ENCODE measurements at places on chromosomes 12 and 14. TPM values are rescaled to one million over a fixed set of nuclear protein-coding genes. Genes with fewer than 3 reads are reported as not detected.
A peak's percentile ranks its signal among the peaks of the same experiment; 100 is the strongest.

- peak; percentile 63 for DNase-seq
Observed at GRCh38 chr14:21525962-21526671, at the start of gene SALL2. Gene SALL2, minus strand, starts transcription at chr14:21526346. Its CDS starts 219 bp downstream, at chr14:21526127.

GRCh38 chr14:99316281-99317163 is 44.5 kb upstream of the BCL11B start:
- peak; percentile 91 for DNase-seq

DNA sequence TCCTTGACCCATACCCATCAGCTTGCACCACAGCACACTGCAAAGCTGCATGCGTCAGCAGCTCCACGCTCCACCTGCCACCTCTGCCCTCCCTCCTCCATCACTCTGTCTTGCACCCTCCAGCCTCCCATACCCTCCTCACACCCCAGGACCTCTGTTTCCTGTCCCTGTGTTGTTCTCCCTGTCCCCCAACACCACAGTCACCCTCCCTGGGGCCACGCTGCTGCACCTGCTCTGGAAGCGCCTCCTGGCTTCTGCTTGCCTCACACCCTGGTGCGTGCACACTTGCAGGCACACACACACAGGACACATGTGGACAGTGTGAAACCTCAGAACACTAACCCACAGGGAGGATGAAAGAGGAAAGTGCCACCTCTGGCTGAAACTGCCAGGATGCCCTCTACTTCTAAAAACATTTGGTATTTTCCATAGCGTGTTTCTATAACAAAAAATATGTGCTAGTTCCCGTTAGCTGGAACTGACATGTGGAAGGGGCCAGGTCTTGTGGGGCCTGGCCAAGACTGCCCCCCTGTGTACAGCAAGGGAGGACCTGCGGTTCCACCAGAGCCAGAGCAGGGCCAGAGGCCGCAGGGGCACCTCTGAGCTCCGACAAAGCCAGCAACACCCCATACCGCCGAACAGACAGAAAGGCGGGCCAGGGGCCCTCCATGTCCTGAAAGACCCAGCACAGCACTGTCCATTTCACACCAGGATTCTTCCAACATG is 10.0 kb downstream of the BRF1 start:
- no peak for DNase-seq

GRCh38 chr14:102544747-102545460 is 35.3 kb upstream of the ANKRD9 start:
- peak; percentile 86 for DNase-seq

DNA sequence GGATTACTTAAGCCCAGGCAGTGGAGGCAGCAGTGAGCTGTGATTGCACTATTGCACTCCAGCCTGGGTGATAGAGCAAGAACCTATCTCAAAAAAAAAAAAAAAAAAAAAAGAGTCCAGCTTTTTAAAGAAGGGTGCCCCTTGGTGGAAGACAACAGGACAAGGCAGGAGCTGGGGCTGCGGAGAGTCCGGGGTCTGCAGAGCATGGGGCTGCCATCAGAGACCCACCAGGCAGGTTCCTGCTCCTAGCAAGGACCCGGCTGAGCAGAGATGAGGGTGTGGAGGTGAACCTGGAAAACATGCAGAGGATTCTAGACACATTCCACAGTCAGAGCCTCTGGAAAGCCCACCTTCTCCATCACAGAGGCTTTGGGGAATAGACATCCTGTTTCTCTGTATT is 21.0 kb upstream of the CIPC start:
- no peak for DNase-seq

GRCh38 chr14:105879867-105880561 is 353.6 kb downstream of the TMEM121 start:
- DNase-seq: peak; percentile 28

DNA sequence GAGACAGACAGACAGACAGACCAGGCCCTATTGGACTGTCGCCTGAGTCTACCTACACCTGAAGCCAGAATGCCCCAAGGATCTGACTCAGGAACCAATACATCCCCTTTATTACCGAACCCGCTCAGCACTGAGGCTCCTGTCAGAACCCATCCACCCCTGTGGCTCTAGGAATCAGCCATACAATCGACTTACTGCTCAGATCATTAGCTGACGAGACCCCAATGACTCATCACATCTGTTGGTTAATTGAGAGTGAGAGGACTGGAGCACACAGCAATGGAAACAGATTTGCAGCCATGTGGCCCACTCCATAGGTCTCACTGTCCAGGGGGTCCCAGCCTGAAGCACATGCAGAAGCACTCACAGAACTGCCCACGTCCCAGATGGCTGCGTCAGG is 15.2 kb downstream of the ITPK1 start:
- no peak for DNase-seq

DNA sequence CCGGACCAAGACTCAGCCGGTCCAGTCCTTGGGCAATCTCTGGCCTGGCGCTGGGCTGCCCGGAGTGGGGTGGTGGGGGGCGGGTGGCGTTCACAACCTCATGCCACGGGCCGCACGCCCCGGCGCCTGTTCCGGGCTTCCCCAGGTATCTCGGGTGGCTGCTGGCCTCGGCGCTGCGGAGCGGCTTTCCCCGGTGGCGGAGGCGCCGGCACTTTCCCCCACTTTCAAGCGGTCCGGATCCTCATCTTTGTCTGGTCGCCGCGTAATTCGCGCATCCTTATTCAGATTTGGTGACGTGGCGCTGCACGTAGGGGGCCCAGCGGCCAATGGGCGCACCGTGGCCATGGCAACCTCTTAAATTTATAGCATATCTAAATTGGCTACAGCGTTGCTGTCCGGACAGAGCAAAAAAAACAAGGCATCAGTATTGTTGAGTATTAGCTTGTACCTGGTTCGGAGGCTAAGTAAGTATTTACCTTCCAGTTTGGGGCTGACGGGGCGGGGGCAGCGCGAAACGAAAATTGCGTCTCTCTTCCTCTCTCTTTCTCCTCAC is at the start of gene LHX5:
TSS of gene LHX5 (minus strand) at position 253 of the 553 bp plus-strand sequence. CDS start 373 bp downstream, outside the sequence.
- DNase-seq: no peak

DNA sequence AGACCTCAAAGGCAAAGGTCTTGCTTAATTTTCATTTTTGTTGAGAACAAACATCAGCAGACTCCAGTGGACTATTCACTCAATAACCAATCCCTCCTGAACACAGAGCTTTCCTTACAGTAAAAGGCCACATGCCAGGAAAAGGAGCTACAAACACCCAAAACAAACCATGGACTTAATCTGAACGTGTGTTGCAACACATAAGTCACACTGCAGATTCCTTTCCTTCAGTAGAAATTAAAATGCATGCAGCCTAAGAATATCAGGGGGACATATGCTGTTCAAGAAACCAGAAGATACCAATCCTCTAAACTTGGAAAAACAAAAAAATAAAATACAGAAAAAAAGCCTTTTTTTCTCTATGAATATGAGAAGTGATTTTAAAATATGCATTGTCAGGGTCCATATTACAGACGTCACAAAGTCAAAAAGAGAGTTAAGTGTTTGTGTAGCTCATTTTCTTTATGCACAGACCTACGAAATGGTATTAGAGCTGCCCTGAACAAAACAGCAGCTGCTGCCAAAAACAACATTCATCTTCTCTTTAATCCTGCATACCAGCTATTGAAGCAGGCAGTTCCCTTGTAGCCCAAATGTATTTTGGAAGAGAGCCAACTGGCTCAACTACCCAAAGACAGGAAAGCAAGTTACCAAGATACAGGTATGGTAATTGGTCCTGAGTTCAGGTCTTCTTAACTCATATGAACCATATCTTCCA is 26.2 kb downstream of the KITLG start:
- DNase-seq: no peak

DNA sequence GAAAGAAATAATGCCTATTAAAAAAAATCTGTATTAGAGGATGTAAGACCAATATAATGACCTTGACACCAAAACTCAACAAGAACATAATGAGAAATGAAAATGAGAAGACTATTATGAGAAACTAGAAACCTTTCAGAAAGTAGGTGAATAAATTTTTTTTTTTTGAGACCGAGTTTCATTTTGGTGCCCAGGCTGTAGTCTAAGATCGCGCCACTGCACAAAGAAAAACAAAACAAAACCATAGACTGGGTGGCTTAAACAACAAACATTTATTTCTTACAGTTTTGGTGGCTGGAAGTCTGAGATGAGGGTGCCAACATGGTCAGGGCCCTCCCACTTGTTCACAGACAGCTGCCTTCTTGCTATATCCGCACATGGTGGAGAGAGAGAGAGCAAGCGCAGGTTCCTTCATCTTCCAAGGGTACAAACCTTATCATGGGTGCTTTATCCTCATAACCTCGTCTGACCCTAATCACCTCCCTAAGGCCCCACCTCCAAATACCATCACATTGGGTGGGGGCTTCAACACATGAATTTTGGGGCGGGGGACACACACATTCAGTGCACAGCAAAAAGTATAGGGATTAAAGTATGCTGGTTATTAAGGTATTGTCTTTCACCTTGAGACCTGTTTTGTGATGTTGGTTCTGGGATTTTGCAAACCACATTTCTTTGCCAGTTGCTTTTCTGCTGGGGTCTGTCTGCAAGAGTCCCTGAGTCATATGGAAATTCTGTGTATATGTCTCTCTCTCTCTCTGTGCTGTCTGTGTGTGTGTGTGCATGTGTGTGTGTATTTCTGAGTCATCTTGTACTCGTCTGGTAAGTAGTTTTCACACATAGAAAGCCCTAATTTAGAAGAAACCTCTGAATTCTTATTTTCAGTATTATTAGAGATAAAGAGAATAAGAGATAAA is 26.2 kb downstream of the ZCRB1 start:
- DNase-seq: no peak

DNA sequence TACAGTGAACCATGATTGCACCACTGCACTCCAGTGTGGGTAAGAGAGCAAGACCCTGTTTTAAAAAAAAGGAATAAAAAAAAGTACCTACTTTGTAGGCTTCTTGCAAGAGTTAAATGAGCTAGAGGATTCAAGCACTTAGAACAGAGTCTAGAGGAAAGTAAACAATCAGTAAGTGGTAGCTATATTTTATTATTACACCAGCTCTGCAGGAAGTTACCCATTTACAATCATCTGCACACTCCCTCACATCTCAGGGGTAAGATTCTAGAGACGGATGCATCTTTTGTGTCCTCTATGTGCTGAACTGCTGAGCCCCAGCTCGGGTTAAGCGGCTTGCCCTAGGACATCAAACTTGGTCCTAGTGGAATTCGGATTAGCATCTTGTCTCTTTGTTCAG is 67.3 kb downstream of the KCNK10 start:
- no peak for DNase-seq

DNA sequence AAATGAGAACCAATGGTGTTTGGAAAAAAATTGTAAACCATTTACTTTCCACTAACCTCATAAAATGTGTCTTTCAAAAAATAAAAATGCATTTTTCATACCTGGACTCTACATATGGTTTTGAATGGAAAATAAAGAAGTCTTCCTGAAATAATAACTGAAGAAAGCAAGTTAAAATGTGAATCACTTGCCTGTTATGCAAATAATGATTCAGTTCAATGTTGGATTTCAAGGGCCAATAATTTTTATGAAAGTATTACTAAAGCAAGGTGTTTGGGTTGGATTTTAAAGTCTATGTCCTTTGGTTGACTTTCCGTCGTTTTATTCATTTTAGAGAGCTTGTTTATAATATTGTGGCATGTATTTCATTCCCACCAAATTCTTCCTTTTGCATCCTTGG is 138.7 kb downstream of the CCDC91 start:
- no peak for DNase-seq

- DNase-seq: no peak
Observed at GRCh38 chr12:31890295-31891285, 68.6 kb upstream of the RESF1 start.

DNA sequence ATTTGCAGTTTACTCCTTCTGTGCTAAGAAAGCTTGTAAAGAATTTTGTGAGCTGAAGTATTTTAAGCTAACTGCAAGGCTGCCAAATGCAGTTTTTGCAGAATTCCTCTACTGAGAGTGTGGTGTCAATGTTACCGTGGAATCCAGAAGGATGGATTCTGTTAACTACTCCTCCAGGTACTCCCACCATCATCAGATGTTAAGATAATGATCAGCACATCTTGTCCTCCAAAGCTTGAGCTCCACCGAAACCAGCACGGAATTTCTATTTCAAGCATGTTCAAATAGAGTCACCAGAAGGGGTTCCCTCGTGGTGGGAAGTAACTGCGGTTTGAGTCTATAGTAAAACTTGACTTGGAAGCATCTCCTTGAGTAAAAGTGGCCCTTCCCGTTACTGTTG is 64.3 kb upstream of the CDKN3 start:
- no peak for DNase-seq

GRCh38 chr12:80154261-80154660 is 54.9 kb downstream of the OTOGL start:
- no peak for DNase-seq

- no peak for DNase-seq
Observed at GRCh38 chr12:14768823-14769405, 34.4 kb downstream of the WBP11 start.

DNA sequence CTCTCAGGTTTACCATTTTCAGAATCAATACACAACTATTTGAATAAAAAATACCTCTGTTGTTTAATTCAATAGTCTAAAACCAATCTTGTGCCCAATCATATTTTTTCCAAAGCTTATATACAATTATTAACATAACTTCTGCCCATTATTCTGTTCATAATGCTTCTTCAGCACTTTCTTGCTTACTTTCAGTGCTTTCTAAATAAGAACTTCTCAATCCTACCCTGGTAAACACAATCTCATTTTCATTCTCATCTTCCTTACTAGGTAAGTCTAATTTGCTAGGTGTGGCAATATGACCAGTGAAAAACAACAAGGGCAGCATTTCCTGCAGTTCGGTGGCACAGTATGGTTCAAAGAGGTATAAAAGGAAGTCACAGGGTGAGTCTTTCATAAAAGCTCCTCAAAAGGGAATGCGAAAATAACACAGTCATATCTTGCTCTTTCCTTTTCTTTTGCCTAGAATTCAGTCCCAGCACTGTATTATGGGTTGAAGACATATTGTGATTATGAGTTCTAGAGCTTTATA is 103.5 kb downstream of the FOXG1 start:
- DNase-seq: no peak

DNA sequence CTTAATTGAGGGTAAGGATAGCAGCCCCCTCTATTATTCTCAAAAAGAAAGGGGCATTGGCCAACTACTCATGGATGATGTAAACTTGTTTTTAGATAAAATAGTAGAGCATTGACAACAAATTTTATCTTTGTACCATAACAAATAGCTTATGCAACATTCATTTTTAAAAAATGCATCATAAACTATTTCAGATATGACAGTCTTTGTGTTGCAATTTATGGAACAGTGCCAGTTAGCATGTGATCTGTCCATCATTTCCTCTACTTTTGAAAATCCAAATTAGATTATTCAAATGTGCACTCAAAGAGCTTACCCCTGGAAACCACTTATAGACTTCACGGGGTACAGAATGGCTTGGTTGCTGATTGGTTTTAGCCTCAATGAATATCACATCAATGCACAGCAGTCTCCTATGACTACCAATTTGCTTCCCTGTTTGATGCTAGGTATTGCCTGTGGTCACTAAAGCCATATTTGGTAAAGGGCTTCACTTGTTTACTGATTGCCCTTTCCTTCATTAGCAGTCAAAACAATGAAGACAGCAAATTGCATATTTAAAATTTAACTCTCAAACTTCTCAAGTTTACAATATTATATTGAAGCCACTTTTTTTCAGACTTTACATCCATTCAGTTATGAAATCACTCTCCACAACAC is 274.9 kb upstream of the MGAT4C start:
- DNase-seq: no peak

Gene ADAMTS20
- not detected for total RNA-seq

Gene COPS7A
- total RNA-seq: 55.6 TPM

Gene FAM186B
- not detected for total RNA-seq

Gene DBX2
- total RNA-seq: not detected

All from Peyer's patch (tissue), 4 donors.